ENCODE measurements at places on chromosomes 2 and 18.

GRCh38 chr2:152559008-152559407 is 158.3 kb downstream of the PRPF40A start:
- no peak for DNase-seq

GRCh38 chr2:181440919-181441318 is 16.3 kb upstream of the ITGA4 start:
- DNase-seq = no peak

DNA sequence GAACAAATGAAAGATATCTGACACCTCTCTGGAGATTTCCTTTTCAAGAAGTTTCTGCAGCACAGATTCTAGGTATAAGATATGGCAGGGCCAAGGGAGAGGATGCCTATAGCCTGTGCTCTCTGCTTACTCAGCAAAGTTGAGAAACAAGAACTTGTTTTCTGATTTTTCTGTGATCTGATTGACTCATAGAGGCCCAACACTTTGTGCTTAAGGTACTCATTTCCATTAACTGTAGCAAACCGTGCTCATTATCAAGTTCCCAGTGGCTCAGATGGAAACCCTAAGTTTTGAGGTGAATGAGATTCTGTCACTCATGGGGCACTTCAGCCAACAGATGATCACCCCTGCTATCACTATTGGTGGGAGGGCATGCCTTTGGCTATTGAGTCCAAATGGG is 124.3 kb downstream of the SP100 start:
- DNase-seq = no peak

- DNase-seq = no peak
Observed at GRCh38 chr2:182393270-182393760, 33.5 kb downstream of the PDE1A start.

DNA sequence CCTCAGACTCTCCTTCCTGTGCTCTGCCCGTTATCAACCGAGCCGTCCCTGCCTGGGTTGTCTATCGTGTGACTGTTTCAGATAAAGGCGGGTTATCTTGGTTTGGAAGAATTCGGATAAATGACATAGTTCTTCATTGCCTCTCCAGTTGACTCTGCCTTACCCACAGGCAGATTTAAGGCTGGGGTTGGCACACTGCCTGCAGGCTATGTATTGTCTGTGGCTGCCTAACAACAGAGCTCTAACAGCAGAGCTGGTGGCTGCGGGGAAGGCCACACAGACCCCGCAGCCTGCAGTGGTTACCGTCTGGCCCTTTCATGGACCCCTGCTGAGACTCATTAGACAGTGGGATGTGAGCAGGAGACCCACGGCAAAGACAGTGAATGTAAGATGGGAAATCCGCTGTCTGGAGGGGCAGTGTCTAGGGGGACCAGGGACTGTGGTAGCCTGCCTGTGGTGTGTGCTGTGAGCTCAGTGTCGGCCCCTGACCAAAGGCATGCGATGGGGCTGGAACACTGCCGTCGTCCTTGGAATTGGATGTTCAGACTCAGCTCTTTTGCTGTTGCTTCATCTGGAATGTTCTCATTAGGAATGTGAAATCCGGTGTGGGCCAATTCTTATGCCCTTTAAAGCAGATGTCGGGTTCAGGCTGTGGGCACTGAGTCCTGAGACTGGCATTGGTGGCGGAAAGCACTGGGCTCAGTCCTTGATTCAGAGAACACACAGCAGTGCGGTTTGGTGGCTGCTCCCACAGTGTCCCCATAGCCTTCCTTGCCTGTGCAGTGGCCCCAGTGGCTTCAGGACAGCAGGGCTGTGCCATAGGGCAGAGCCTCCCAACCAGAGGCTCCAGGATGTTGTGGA is 44.5 kb downstream of the SH3RF3 start:
- peak; percentile 25 for DNase-seq

GRCh38 chr2:235098269-235098668 is 146.5 kb downstream of the SH3BP4 start:
- DNase-seq = no peak

GRCh38 chr2:148930046-148930775 is 55.2 kb downstream of the KIF5C start:
- DNase-seq = no peak

GRCh38 chr2:8648441-8649213 is 33.2 kb upstream of the ID2 start:
- no peak for DNase-seq

- DNase-seq = no peak
Observed at GRCh38 chr2:97760480-97761049, 47.2 kb downstream of the ZAP70 start.

GRCh38 chr2:32900246-32900973 is 46.3 kb upstream of the LTBP1 start:
- no peak for DNase-seq

- no peak for DNase-seq
Observed at GRCh38 chr2:64276417-64277095, 132.3 kb upstream of the PELI1 start.

DNA sequence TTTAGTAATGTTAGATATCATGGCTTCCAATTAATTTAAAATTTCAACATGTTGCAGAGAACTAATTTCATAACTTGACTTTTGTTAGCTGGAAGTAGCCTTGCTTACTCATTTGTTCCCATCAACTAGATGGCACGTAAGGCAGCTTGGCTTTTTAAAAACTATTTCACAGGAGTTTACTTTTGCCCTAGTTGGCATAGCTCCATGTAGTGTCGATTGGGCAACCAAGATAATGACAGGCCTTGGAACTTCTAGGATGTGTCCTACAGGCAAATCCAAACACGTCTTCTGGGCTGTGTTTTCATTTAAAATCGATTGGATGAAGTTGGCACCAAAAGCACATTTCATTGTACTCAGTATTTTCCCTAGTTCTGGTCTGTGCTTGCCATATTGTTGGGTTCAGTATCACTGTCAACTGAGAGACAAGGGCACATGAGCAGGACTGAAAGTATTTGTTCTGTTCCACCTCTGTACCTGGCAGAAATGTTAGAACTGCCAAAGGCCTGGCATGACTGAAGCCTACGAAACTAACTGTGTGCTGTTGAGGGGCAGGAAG is 29.4 kb downstream of the HADHB start:
- DNase-seq = no peak

DNA sequence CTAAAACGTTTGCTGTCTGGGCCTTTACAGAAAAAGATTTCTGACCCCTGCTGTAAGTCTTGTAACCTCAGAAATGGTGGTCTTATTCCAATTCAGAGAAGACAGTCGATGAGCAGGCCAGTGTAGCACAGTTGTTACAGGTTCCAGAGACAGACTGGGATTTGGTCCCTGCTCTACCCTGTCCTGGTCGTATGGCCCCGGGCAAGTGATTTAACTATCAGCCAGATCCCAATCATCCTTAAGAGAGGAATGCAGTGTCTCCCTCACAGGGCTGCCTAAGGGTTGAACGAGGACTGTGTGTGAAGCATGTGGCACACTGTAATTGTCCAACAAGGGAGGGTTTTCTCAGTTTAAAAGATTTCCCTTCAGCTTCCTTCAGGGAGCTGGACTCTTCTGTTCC is 47.2 kb downstream of the HK2 start:
- DNase-seq = no peak

DNA sequence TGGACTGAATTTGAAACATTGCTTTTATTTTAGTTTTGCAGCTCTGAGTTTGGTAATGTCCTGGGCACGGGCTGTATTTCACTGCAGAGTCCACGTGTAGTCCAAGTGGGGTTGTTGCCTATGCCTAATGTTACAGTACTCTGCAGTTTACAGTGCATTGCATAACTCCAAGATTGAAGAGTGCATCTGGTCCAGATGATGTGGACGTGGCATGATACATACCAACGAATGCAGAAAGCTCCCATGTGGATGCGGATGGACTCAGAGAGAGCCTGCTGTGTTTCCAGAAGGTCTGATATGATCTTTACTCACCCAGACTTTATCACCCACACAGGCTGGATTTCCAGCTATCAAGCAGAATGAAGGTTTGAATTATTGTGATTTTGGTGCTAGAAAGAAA is 44.4 kb upstream of the CCDC68 start:
- DNase-seq = no peak

DNA sequence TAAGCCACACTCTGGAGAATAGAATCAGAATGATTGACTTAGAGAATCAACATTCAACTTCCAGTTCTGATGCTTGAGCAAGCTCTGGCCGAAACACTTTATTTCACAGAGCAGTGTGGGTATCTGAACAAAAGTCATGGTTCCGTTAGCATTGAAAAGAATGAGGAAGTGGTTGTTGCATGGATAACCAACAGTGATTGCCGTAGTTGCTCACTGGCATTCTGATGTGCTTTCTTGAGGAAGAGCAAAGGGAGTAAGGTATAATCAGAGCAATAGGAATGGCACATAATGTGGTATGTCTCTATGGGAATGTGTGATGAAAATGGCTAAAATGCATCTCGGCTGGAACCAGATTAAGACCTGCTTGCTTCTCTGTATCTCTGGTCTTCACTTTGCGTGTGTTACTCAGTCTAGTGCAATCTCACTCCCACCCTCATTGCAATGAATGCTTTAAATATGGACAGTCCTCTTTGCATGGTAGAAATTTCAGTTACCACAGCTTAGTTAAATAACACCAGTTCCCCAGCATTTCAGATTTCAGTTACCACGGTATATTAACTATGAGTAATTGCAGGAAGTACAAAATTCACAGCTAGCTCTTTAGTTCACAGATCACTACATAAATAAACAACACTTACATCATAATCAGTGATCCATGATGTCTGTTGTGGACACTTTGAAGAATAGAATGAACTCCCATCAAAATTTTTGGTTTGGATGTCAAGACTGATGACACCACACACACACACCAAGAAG is 7.8 kb upstream of the RAB12 start:
- no peak for DNase-seq

GRCh38 chr2:84458551-84459017 is 496 bp downstream of the SUCLG1 start:
- peak; percentile 36 for DNase-seq

GRCh38 chr2:268323-268722 is 3.6 kb downstream of the ACP1 start:
- no peak for DNase-seq

- DNase-seq = no peak
Observed at GRCh38 chr2:173028141-173028540, 47.5 kb upstream of the MAP3K20 start.

DNA sequence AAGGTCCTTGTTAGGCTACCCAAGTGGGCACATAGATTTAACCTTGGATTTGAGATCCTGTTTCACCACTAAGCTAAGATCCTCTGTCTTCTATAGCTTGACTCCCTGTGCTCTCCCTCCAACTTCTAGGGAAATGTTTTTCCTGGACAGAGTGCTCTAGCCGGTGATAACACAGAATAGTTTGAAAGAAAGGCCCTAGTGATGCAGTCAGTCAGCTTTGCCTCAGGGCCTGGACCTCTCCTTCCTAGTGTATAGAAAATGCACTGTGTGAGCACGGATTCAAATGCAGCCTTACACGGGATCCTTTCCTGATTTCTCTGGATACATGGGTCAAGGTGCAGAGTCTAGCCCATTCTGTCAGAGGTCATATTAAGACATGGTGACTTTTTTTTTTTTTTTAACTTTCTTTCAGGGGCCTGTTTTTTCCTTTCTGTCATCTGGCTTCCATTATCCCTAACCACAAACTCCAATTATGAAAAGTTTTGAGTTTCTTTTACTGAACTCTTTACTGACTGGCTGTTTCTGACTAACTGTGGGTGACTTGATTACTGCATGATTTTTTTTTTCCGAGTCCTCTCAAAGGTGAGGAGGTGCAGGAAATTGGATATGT is 122.6 kb downstream of the LRP1B start:
- DNase-seq = no peak

DNA sequence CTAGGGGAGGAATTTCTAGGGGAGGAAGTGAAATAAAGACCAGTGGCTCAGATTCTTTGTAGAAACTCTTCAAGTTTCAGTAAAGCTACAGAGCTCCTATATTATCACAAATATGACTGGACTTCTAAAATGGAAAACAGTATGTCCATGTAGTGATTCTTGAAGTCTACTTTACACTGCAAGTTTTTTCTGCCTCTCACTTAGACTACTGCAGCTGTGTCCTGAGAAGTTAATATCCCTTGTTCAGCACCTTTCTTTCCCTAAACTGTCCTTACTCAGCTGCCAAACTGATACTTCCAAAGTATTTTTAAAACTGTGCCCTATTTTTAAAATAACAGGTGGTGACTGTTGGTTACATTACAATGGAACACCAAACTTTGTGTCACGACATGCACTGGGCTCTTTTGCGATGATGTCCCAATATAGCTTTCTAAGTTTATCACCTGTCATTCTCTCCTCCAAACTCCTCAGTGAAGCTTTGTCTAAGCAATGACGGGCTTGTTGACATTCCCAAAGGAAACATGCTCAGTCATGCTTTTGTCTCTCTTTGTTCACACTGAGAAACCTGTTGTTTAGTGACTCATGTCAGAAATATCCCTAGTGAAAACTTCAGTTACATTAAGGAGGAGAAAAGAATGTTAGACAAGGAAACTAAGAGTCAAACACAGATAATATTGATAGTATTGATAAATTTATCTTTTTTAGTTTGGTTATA is 341.1 kb downstream of the ARL6IP6 start:
- no peak for DNase-seq

DNA sequence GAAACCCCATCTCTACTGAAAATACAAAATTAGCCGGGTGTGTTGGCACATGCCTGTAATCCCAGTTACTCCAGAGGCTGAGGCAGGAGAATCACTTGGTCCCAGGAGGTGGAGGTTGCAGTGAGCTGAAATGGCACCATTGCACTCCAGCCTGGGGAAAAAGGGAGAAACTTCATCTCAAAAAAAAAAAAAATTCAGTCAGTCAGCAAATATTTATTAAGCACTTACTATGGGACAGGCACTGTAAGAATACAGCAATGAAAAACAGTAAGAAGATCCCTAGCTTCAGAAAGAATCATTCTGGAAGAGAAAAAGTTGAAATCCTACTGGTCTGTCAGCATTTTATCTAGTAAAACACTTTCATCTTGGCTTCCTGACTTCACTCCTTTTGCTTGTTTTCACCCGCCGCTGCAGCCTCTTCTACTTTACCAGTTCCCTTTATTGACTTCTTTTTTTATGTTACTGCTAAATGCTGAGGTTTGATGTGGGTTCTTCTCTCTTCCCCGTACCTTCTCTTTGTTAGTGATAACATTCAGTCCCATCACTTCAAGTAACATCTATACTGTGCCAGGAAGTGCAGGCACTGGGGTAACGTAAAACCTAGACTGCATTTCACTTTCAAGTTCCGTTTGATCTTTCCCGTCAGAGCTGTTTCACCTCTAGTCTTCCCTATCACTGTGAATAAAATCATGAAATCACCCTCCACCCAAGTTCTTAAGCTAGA is 10.8 kb upstream of the TAF4B start:
- DNase-seq = no peak

GRCh38 chr2:207324001-207324400 is 158.3 kb upstream of the KLF7 start:
- DNase-seq = no peak

GRCh38 chr2:125543968-125544514 is 1111.9 kb upstream of the GYPC start:
- DNase-seq = no peak
